Activated CD4-positive, alpha-beta T cell treated with anti-CD3 and anti-CD28 coated beads, Interleukin-10, Interleukin-2, amounts not matched to agents 100 ng/mL and 50 ng/mL, durations not matched to agents 16 hours and 8 hours (primary cell): ENCODE measurements at places on chromosomes 6 and 20.

DNA sequence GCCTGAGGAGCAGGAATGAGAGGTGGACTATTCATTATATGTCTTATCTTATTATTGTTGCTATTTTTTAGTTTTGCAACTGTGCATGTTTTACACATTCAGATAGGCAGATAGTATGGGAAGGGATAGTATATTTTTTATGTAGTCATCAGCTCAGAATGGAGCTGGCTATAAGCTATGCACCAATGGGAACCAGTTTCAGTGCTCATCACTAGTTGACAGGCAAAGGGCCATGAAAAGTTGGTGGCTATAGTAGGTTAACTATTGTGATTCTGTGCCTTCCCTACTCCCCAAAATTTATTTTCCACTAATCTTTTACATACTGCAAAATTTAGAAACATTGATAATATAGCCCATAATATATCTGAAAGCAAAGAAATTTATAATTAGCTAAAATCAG, 5.3 kb upstream of the UBD start:
- no peak for DNase-seq

DNA sequence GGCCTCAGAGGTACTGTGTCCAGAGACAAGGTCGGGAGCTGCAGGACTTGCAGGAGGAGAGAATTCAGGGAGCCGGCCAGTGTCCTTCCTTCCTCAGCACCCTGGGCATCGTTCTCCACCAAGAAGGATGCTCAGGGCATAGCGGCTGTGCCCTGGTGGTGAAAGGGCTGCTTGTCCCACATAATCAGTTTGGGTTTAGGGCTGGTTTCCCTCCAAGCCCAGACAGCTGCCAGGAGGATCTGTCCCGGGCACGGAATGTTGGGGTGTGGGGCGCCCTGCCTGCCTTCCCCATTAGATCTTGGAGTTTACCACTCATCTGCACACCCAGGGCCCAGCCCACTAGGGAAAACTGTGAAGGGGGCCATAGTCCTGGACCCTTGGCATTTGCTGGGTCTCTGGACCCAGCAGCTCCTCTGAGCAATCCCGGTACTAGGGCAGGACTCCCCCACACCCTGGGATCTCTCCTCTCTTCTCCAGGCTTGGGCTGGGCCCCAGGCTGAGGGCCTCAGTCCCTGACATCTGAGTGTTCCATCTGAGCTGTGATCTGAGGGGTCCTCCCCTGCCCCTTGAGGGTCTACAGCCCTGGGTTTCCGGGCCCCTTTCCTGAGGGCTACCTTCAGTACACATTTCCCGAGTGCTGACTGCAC, 18.6 kb upstream of the SPDEF start:
- DNase-seq, result no peak

- no peak for DNase-seq
These were observed 5.1 kb upstream of the SCRT2 start for GRCh38 chr20:680638-681187.

DNA sequence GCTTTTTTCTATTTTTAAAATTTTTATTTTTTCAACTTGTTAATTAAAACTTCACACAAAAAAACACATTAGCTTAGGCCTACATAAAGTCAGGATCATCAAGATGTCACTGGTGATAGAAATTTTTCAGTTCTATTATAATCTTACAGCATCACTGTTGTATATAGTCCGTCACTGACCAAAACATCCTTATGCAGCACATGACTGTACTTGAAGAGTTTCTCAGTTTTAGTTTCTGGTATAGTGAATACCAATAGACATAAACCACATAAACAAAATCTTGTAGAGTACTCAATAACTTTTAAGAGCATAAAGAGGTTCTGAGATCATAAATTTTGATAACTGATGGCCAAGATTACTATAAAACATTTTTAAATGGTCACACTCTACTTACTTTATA, 71.8 kb downstream of the ASCC3 start:
- DNase-seq, result no peak
